ENCODE measurements at places on chromosomes 13 and 19.

DNA sequence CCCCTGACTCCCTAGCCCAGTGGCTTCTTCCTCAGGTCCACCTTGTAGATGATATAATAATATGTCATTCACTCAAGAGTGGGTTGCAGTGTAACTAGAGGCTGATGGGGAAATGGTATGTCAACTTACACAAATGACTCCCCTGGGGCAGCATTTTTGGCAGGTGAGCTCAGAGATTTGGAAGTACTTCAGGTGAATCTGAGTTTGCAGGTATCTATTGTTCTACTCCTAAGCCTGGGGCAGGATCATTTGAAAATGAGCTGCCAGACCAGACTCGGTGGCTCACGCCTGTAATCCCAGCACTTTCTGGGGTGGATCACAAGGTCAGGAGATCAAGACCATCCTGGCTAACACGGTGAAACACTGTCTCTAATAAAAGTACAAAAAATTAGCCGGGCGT is 11.6 kb upstream of the CNMD start:
- H3K4me1 ChIP-seq = no peaks in the 10 kb centered on the region
- H3K36me3 ChIP-seq = no peaks in the 10 kb centered on the region
- H3K27ac ChIP-seq = no peak overlapping the region

DNA sequence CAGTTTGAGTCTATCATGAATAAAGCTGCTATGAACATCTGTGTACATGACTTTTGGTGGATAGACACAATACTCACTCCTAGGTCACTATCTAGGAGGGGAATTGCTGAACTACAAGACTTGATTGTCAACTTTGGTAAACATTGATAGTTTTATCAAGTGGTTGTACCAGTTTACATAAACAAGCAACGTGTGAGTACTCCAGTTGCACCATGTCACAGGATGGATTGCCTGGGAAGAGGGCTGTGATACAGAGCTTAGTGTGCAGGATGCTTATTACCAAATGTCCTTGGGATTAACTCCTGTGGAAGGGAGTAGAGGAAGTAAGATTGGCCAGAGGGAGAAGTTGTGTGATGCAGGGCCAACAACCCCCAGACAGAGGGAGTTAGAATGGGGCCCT is 37.7 kb downstream of the RAP2A start:
- no peak overlapping the region for H3K4me3 ChIP-seq
- no peaks in the 10 kb centered on the region for H3K36me3 ChIP-seq
- no peaks in the 10 kb centered on the region for H3K27me3 ChIP-seq
- H3K27ac ChIP-seq = no peak overlapping the region

GRCh38 chr13:97921176-97921816 is 32.2 kb upstream of the IPO5 start:
- H3K27me3 ChIP-seq = no peaks in the 10 kb centered on the region
- no peak overlapping the region for H3K4me3 ChIP-seq
- peaks cover 3% of the 10 kb centered on the region for H3K4me1 ChIP-seq
- no peaks in the 10 kb centered on the region for H3K36me3 ChIP-seq

GRCh38 chr19:55490478-55491432 is 2.5 kb downstream of the SSC5D start:
- H3K4me3 ChIP-seq = no peak overlapping the region
- no peaks in the 10 kb centered on the region for H3K27me3 ChIP-seq
- H3K27ac ChIP-seq = no peak overlapping the region
- DNase-seq = no peak

DNA sequence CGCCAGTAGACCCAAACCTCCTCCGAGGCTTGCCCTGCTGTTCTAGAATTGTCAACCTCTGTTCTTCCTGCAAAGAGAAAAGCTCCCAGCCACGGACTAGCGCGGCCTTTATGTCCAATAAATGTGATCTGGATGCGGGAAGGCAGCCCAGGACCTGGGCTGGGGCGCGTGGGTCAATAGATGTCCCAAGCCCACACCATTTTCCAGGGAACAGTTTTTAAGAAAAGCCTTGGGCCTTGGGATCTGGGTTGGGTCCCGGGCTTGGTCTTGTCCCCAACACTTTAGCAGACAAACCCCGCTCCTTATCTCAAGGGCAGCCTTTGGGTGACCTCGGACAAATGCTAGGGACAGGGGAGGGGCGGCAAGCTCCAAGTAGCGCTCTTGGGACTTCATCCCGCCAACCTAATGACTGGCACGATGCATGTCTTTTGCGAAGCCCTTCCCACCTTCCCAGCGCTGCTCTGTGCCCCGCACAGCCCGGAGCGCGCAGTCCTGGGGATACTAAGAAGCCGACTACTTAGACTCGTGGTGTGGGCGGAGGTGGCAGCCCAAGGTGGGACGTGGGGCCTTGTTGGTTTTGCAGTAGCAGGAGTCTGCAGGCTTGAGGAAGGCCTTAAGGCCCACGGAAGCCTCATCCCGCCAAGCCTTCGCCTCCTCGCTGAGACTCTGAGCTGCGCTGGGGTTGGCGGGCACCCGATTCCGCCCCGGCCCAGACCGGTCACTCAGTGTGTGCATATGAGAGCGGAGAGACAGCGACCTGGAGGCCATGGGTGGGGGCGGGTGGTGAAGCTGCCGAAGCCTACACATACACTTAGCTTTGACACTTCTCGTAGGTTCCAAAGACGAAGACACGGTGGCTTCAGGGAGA is 10.8 kb downstream of the SOX21 start:
- no peak for DNase-seq
- no peaks in the 10 kb centered on the region for H3K36me3 ChIP-seq
- H3K4me3 ChIP-seq = no peak overlapping the region
- peaks cover 23% of the 10 kb centered on the region for H3K27me3 ChIP-seq
- no peaks in the 10 kb centered on the region for H3K4me1 ChIP-seq
- H3K27ac ChIP-seq = no peak overlapping the region

GRCh38 chr13:25210842-25211569 is 38.9 kb upstream of the AMER2 start:
- H3K36me3 ChIP-seq = no peaks in the 10 kb centered on the region
- no peak for DNase-seq
- H3K4me3 ChIP-seq = no peak overlapping the region
- H3K27ac ChIP-seq = no peak overlapping the region

DNA sequence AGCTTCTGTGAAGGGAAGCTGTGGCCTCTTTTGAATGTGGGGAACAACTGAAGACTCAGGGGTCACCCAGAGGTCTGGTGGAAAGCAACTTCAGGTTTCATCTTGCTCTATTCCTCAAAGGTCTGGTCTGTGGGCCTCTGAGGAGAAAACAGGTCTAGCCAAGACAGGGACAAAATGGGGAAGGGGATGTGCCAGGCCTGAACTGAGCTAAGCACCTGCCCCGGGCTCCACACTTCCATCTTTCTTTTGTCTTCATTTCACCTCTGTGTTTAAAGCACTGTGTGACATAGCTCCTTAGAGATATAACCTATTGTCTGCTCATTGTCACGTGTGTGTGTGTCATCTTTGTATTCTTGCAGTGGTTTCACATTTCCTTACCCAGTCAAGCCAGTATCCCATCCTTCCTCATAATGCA is 19.9 kb upstream of the GDF15 start:
- no peak for DNase-seq
- H3K4me1 ChIP-seq = peaks cover 24% of the 10 kb centered on the region
- peak overlapping the region; percentile 89 for H3K27ac ChIP-seq
- no peak overlapping the region for H3K4me3 ChIP-seq
- H3K27me3 ChIP-seq = no peaks in the 10 kb centered on the region
- H3K36me3 ChIP-seq = no peaks in the 10 kb centered on the region

DNA sequence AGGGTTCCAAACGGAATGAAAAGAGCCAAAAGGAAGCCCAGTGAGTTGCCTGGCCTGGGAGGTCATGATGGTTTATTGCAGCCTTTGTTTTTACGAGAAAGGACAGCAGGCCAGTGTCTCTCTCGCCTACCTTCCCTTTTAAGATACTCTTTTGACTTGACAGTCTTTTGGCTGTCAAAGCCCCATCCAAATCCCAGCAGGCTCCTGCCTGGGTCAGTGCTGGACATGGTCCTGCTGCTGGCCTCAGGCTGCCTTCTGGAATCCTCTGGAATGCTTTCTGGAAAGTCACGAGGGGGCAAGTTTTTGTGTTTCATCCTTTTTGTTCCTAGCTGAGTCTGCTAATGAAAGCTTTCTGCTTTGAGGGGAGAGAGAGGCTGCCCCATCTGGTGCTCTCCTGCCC is 444.8 kb downstream of the OLFM4 start:
- no peak overlapping the region for H3K27ac ChIP-seq
- H3K4me1 ChIP-seq = no peaks in the 10 kb centered on the region
- no peaks in the 10 kb centered on the region for H3K36me3 ChIP-seq
- DNase-seq = no peak
- no peak overlapping the region for H3K4me3 ChIP-seq
- H3K27me3 ChIP-seq = no peaks in the 10 kb centered on the region

GRCh38 chr19:19821366-19821951 is at the start of gene ZNF506:
Gene ZNF506, minus strand, starts transcription at chr19:19821750. Its CDS starts 147 bp downstream, at chr19:19821603.
- H3K27ac ChIP-seq = peak within 1 kb of the TSS; percentile 82
- H3K36me3 ChIP-seq = no peaks in the 10 kb centered on the region
- peaks cover 28% of the 10 kb centered on the region for H3K4me1 ChIP-seq
- H3K4me3 ChIP-seq = peak within 1 kb of the TSS; percentile 74
- H3K27me3 ChIP-seq = no peaks in the 10 kb centered on the region

DNA sequence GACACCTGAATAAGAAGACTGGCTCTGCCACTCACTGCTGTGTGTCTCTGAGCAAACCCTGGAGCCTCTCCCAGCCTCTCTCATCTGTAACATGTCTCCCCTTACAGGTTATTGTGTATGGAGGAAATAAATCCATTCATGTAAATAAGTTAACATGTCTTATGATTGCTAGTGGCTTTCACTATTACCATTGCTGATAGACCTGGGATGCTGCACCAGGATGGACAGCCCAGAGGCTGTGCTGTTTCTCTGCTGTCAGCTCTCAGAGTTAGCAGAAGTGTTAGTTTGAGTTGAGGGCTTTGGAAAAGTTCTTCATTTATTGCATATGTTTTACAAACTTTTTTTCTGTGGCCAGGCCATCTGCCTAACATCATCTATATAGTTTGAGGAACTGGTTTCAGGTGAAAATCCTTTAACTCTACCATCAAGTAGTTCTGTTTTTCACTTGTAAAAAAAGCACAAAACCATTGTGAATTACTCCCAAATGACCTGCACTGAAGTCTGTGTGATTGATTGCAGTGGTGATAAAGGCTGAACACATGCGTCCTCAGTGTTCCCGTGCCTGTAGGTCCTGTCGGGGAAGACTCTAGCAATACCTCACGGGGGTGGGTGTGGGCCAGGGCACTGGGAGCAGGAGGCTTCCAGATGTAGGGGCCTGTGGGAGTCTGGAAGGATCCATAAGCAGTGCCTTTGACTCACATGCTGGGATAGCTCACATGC is 24.6 kb downstream of the MPHOSPH8 start:
- no peak overlapping the region for H3K27ac ChIP-seq
- H3K27me3 ChIP-seq = no peaks in the 10 kb centered on the region
- H3K4me1 ChIP-seq = no peaks in the 10 kb centered on the region
- DNase-seq = no peak
- H3K36me3 ChIP-seq = peaks cover 26% of the 10 kb centered on the region

- no peak overlapping the region for H3K4me3 ChIP-seq
- H3K4me1 ChIP-seq = peaks cover 19% of the 10 kb centered on the region
- no peak for DNase-seq
- H3K27ac ChIP-seq = peak overlapping the region; percentile 80
- H3K27me3 ChIP-seq = no peaks in the 10 kb centered on the region
Measured at GRCh38 chr19:49499030-49499670, 2.9 kb downstream of the RPS11 start.

DNA sequence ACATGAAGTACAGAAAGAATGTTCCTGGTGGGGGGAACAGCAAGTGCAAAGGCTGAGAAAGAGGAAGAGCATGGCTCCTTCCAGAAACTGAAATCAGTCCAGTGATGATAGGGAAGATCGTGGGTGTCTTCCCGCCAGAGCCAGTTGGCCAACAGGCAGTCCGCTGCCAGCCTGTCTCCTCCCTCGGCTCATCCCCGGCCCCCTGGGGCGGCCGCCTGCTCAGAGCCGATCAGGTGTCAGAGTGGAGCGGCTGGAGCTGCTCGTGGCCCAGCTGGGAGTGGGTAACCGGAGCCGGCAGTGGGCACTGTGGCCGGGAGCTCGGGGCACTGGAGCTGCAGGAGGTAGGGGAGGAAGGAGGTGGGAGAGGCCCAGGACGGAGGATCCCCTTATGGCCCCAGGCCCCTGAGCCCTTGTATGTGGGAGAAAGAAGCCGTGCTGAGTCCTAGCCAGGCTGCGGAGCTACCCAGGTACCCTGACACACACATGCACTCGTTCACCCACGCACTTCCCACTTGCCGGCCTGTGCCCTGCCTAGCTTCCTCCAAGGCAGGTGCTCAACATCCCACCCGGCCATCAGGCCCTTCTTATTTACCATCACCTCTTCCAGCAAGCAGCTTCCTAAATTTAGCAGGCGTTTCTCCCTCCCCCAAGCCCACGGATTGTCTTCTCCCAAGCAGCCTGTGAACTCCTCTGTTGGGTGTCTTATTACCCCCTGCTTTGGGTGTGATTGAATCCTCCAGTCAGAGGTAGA is 1.7 kb downstream of the ANKRD24 start:
- no peaks in the 10 kb centered on the region for H3K27me3 ChIP-seq
- no peaks in the 10 kb centered on the region for H3K36me3 ChIP-seq
- DNase-seq = no peak
- H3K27ac ChIP-seq = no peak overlapping the region
- H3K4me1 ChIP-seq = peaks cover 16% of the 10 kb centered on the region

- no peaks in the 10 kb centered on the region for H3K27me3 ChIP-seq
- H3K36me3 ChIP-seq = no peaks in the 10 kb centered on the region
- peak overlapping the region; percentile 67 for H3K27ac ChIP-seq
Measured at GRCh38 chr19:2266183-2266993, 10.2 kb upstream of the JSRP1 start.

GRCh38 chr19:13381827-13382632 is 124.2 kb downstream of the CACNA1A start:
- H3K4me1 ChIP-seq = no peaks in the 10 kb centered on the region
- no peak for DNase-seq
- H3K4me3 ChIP-seq = no peak overlapping the region

- no peak overlapping the region for H3K27ac ChIP-seq
- no peaks in the 10 kb centered on the region for H3K27me3 ChIP-seq
- no peak overlapping the region for H3K4me3 ChIP-seq
- H3K4me1 ChIP-seq = peaks cover 3% of the 10 kb centered on the region
- H3K36me3 ChIP-seq = no peaks in the 10 kb centered on the region
- no peak for DNase-seq
Measured at GRCh38 chr13:105611424-105611823, 924.0 kb downstream of the EFNB2 start.

DNA sequence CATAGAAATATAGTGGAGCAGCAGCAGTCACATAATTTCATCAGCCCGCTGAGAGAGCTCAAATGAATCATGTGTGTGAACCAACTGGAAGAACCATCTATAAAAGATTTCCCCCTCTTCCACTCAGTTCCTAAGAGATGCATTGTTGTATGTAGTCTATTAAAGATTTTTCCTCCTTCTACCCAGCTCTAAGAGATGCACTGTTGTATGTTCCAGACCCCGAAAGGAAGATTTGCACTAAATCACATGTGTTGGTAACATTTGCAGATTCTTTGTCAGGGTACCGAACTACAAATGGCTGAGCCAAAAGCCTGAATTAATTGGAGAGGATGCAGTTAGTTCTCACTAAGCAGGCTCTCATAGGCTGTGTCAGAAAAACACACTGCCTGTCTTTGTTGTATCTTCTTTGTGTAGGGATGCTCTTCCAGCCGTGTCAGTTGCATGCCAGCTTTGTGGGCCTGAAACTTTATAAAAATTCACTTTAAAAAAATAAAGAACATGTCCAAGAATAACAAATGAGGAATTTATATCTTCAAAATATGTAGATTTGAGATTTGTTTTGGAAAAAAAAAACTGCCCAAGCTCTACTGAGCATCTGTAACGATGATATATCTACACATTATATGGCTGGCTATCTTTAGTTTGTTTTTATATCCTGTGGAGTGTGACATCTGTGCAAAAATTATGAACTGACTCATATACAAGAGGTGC is 223.1 kb downstream of the MZT1 start:
- H3K27ac ChIP-seq = no peak overlapping the region
- H3K4me3 ChIP-seq = no peak overlapping the region
- H3K36me3 ChIP-seq = no peaks in the 10 kb centered on the region
- H3K4me1 ChIP-seq = no peaks in the 10 kb centered on the region
- no peak for DNase-seq
- no peaks in the 10 kb centered on the region for H3K27me3 ChIP-seq
